Dorsolateral prefrontal cortex (tissue), 122 donors: ENCODE measurements at places on chromosomes 7 and 10.

- DNase-seq: no peak
Observed at GRCh38 chr7:77409005-77409738, 7.0 kb downstream of the GSAP start.

DNA sequence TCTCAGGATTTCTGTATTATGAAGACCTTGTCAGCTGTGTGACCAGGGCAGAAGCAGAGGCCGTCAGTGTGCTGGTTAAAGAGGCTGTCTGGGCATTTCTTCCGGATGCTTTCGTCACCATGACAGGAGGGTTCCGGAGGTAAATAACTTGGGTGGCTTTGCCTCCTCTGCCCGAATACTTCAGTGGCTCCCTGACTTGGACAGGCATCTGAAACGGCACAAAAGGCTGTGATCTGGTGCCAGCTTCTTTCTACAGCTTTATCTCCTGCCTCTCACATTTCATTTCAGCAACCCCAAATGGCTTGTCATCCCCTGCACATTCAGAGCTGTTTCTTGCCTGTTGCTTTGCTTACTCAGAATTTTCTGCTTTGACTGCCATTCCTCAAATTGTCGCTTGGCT is 23.2 kb downstream of the DNTT start:
- DNase-seq: no peak

GRCh38 chr10:24357344-24358004 is 148.5 kb downstream of the KIAA1217 start:
- DNase-seq: no peak

DNA sequence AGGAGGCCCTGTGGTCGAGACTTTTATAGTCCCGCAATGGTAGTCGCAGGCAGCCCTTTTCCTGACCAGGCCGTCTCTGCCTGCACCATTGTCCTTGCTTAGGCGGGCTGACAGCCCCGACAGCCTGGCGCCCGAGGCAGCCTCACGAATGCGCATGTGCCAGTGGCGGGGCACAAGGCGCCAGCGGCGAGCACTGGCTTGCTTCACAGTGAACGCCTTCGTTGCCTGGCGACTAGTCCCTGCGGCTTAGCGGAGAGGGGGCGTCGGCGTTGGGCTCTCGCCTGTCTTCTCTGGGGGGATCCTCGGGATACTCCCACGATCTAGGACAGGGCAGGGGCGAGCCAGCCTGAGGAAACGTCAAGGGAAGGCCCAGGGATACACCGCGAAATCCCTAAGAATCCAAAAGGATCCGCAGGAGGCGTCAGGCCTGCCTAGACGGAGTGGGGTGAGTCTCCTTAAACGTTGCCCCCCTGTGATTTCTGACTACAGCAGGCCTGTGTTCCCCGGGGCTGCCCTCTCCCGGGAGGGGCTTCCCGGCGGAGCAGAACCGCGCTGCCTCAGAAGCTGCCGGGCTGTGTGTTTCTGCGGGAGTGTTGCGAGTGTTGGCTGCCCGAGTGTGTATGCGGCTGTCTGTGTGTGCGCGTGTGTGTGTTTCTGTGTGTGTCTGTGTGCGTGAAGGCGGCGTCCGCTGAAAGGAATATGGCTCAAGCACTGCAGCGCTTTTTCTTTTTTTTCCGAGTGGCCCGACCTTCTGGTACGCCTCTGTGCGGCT is 20.5 kb upstream of the ZNF273 start:
- DNase-seq: peak; percentile 85

DNA sequence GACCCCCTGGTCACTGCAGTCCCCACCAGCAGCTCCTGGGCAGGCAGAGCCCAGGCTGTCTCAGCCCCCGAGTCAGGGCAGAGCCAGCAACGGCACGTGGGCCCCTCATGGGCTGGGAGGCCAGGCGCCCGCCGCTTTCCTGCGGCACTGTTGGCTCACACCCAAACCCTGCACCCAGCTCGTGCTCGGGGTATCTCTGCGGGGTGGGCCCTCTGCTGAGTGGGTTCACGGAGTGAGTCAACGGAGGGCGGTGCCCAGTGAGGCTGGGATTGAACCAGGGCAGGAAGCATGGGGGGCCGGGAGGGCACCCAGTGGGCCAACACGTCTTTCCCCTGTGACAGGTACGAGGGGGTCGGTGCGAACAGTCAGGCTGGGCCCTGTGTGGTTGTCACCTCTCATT is 28.9 kb downstream of the ADAP1 start:
- no peak for DNase-seq

- DNase-seq: no peak
Observed at GRCh38 chr10:3480990-3481315, 304.1 kb downstream of the KLF6 start.

DNA sequence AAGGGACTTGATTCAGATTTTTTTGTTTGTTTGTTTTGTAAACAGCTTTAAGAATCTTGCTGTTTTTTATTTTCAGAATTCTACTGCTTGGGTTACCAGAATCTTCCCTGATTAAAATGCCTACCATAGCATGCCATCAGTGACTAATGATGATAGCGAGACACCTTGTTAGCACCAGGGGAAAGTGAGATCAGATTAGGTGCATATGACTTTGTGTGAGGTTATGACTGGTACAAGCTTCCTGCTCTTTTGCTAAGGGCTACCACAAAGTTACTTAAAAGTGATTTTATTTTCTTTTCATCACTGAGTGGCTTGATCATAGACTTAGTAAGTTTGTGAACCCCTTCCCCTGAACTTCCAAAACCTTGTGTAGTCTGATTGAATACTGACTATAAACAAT is 93.5 kb downstream of the SND1 start:
- DNase-seq: no peak

DNA sequence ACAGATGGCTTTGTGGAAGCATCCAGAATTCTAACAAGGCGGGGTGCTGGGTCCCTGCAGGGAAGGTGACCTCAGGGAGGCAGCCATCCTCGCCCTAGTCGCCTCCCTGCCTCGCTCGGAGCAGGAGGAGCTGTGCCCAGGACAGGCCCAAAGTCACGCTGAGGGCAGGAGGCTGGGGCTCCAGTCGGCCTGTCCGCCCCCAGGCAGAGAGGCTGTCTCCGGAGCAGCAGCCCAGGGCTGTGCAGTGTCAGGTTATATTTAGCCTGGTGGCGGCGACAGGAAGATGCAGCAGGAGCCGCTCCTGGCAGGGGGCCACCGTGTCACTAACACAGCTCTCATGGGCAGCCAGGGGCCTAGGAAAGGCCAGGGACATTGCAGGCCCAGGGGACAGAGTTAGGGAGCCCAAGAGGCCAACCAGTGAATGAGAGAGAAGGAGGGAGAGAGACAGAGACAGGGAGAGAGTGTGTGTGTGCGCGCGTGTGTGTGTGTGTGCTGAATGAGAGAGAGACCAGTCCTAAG is 13.5 kb downstream of the KCNH2 start:
- no peak for DNase-seq

GRCh38 chr7:100044718-100045117 is 4.9 kb upstream of the ZSCAN21 start:
- no peak for DNase-seq

GRCh38 chr10:76435157-76435556 is 1003.7 kb downstream of the LRMDA start:
- DNase-seq: no peak

DNA sequence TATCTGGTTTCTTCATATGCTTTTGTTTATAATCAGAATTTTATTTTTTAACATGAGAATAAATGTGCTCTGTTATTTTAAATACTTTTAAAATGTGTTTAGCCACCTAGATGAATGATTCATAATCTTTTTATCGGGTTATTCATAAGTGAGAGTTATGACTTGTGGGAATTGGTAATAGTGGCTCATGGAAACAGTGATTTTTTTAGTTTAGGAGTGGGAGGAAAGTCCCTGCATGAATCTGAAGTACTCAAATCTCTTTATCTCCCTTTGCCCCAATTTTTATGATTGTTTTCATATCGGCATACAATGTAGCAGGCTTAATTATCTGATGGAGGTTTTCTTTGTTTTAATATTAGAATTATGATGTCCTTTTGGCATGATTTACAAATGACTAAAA is 42.9 kb downstream of the TAX1BP1 start:
- no peak for DNase-seq

DNA sequence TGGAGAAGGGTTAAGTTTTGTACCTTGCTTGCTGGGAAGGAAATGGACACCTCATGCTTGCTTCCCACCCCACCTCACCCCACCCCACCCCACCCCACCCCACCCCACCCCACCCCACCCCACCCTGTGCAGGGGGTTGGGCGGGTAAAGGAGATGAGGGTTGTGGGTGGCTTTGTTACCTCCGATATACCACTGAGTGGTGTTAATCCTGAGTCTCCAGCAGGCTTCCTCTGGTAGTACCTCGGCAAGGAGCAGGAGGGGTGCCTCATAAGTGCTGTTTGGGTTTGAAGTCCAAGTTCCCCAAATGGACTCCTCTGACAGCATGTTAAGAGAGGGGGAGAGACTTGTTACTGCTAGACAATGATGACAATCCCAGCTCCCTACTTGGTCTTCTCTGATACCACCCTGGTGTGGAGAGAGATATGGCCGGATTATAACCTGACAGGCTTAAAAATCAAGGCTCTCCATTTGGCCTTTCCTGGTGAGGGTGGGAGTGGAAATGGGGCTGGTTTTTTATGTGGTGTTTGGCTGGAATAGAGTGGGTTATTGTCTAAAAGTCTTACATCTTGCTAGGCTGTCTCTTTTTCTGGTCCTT is 11.7 kb downstream of the SAMD8 start:
- no peak for DNase-seq

DNA sequence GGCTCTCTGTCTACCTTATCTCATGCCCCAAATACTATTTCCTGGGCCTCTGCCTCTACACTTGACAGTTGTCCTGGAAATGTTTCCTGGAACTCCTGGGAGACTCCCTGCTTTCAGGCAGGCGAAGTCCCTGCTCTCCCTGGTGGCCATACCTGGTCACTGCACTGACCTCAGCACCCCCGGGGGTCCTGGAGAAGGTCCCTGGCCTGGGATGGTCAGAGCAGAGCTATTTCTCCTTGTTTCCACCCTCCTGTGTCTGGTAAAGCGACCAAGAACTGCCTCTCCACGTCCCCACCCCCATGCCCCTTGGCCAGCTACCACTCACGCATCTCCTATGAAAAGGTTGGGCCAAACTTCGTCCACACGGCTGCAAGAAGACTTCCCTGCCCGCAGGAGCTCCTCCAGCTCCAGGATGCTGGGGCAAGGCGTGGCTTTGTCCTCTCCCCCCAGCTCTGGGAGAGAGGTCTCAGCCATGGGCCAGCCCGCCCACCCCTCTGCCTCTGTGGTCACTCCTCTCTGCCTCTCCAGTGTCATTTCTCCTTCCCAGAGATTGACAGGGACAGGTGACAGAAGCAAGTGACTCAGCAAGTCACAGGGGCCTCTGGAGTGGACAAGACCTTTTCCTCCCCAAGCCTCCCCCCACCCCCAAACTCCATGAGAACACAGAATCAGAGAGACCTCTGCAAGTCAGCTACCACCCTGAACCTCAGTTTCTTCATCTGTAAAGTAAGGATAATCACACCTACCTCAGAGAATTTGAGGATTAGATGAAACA is 2.6 kb upstream of the SAMD8 start:
- no peak for DNase-seq
